ENCODE measurements at places on chromosomes 13 and 19.

GRCh38 chr13:75395066-75395465 is 86.9 kb downstream of the TBC1D4 start:
- DNase-seq: peak; percentile 8

- no peak for DNase-seq
These were observed 135.6 kb downstream of the KLF12 start for GRCh38 chr13:73998631-73999030.

DNA sequence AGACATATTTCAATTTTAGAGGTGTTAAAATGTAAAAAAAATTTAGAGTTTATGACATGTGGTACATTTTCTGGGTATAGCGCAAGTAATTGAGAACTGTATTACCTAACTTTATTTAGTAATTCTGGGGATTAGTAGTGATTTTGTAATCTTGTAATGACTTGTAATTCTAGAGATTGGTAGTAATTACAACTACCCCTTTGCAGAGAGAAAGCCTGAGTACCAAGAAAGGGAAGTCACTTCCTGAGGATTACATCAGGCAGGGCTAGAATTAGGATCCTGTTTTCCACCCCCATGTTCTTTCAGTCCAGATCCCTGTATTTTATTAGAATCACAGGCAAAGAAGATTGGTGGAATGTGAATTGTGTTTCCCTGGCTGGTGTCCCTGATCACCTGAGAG is 274.9 kb downstream of the KCNRG start:
- DNase-seq: no peak

- DNase-seq: no peak
These were observed 248.1 kb downstream of the ITGBL1 start for GRCh38 chr13:101700598-101700997.

GRCh38 chr19:342801-343421 is 1.7 kb downstream of the MIER2 start:
- peak; percentile 21 for DNase-seq

DNA sequence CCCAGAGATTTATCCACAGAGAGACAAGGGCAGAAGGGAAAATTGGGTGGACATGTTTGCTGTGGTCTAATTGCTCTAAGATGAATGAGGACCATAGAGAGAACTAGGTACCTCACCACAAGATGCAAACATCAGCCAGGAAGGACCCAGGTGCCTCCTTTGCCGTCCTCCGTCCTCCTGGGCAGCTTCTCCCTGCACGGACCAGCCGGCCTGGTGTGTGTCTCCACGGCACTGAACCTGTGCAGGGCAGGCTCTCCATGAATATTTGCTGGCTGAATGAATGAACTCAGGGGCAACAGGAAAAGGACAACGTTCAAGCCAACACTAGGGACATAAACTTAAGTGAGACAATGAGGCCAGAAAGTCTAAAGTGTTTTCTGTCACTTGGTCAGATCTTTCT is 143.9 kb downstream of the ZNF536 start:
- DNase-seq: no peak

- no peak for DNase-seq
These were observed 20.4 kb downstream of the MEIS3 start for GRCh38 chr19:47398707-47399597.

DNA sequence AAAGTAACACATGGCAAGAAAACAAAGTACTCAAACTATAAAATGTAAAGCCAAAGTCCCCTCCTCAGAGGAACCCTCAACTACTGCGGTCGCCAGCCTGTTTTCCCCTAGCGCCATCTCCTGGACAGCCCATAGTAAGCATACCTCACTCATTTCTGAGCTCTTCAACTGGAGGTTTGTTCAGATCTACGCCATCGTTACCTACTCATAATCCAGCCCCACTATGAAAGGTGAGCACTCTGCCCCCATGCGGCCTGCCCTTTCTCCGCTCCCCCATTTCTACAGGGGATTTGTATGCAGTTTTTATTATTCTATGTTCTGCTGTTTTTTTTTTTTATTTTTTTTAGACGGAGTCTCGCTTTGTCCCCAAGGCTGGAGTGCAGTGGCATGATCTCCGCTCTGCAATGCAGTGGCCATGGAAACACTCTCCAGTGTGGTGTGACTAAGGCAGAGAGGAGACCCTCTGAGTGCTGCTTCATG is 26.2 kb downstream of the OPA3 start:
- peak; percentile 68 for DNase-seq

DNA sequence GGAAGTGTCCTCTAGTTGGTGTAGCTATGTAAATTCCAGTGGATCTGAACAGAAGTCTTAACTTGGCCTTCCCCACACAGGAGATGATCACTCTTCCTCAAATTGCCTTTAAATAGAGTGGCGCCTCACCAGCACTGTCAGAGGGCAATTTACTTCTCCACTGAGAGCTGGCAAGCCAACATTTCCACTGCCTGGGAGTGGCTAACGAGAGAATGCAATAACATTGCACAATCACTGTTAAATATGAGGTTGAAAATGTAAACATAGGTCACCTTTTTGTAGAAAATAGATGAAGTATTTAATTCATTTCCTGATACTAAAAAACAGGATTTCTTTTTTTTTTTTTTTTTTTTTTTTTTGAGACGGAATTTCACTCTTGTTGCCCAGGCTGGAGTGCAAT is 55.4 kb upstream of the UBL3 start:
- no peak for DNase-seq

All from erythroblast (primary cell).